Right forelimb (tissue), 1 donor: ENCODE measurements at places on chromosomes 5 and 9.

- no peak for DNase-seq
These were observed 103.1 kb downstream of the ATG10 start for GRCh38 chr5:82074950-82075349.

- no peak for DNase-seq
These were observed 129.8 kb upstream of the IL12B start for GRCh38 chr5:159459951-159460538.

- DNase-seq, result no peak
These were observed 26.0 kb downstream of the DDX4 start for GRCh38 chr5:55763746-55764420.

- DNase-seq, result no peak
These were observed 29.8 kb downstream of the CD274 start for GRCh38 chr9:5479994-5480694.

DNA sequence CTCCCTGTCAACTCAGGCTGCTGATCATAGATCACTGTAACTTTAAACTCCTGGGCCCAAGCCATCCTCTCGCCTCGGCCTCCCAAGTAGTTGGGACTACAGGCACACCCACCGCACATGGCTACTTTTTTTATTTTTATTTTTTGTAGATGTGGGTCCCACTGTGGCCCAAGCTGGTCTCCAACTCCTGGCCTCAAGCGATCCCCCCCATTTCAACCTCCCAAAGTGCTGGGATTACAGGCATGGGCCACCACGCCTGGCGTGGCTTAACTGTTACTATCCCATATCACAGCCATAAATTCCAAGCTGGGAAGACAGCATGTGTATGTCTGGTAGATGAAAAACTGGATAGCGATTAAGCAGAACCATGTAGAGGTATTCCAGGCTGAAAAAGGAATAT lies 1.0 kb downstream of the HDAC3 start:
- DNase-seq, result no peak

DNA sequence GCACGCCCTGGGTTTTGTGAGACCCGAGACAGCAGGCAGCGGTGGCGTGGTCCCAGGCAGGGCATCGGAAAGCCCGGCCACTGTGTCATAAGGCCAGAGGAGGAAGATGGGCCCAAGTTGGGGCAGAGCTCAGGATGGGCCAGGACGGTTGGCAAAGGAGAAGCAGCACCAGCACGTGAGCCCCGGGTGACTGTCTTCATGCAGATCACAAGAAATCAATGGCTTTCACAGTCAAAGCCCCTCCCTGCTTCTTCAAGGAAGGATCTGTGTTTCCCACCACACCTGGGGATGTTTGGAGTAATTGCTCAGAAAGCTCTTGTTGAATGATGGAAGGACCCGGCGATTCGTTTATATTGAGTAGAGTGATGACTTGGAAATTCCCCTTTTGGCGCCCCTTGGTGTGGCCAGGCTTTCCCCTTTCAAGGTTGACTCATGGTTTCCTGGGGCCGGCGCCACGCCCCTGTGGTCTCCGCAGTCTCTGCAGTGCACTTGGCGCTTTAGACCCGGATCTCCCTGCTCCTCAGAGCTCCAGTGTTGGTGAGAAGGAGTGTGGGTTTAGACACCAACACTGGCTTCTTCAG lies 52.1 kb downstream of the IL31RA start:
- no peak for DNase-seq

DNA sequence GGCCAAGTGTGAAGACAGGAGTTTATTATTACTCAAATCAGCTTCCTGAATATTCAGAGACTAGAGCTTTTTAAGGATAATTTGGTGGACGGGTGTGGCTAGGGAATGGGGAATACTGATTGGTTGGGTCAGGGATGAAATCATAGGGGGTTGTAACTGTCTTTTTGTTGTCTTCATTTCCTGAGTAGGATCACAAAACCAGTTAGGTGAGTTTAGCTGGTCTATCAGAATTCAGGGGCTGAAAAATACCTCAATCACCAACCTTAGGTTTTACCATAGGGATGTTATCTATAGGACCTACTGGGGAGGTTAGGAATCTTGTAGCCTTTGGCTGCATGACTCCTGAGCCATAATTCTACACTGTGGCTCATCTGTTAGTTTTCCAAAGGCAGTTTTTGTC lies 235.8 kb downstream of the YTHDC2 start:
- no peak for DNase-seq

DNA sequence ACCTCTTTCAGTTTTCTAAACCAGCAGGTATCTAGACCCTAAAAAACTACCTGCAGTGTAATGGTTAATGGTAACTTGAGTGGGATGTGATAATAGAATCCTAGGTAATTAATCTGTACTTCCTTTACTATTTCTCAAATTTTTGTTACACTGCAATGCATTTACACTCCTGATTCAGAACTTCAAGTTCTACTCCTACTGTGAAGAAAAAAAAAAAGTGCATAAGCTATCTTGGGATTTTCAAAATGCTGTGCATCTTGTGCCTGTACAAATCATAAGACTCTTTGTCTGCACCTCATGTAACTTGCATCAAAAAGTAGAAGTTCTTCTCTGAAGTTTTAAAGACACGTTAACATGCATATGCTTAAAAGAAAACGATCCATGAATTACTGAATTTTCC lies 554.1 kb downstream of the CETN3 start:
- no peak for DNase-seq

DNA sequence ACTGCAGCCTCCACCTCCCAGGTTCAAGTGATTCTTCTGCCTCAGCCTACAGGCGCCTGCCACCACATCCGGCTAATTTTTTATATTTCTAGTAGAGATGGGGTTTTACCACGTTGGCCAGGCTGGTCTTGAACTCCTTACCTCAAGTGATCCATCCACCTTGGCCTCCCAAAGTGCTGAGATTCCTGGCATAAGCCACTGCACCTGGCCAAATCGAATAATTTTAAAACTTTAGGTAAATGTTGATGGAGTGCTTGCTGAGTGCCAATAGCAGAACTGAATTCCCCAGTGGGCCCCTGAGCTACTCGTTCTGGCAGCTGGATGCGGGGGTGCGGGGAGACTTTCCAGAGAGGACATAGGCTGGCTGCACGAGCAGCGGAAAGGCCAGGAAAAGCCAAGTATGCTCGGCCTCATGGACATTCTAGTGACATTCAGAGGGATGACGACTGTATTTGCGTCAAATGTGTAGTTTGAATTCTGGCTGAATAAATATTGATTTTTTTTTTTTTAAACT lies 16.8 kb downstream of the TRAF2 start:
- no peak for DNase-seq

GRCh38 chr5:177538876-177539275 lies 15.5 kb downstream of the FAM193B start:
- no peak for DNase-seq

DNA sequence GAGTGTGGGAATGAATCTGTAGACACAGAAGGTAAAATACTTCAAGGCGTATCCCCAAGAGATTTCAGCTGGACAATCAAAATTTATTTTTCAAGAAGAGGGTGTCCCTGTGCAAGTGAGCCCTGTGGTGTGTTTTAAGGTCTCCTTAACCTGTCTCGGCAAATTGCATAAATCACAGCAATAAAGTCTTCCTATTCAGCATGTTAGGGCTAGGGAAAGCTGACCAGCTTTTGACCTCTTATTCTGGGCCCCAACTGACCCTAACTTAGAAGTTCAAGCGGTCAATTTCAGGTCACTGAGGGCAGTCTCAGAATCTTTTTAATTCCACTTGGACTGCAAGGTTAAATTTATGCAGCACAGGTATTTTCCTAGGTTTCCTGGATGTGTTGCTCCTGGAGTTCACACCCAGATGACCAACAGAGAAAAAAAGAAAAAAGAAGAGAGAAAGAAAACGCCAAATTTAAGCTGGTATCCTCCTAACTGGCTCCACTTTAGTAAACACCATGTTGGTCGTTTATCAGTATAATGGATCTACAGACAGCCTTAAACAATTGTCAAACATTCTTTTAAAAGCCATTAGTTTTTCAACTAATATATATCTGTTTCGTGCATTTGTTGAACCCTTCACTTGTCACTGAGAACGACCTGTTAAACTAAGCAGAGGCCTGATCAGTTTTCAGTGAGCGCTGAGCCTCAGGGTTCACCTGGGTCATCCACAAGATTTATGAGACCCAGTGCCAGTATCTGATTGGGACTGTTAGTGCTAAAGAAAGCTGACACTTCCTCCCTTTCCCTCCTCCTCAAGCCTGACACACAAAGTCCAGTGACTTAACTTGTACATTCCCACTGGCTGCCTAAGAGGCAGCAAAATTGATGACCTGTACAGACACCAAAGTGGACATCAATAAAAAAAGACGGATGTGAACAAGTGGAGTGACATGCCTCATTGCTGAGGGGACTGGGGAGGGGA lies 546.1 kb downstream of the NR2F1-AS1 start:
- no peak for DNase-seq

- DNase-seq, result no peak
These were observed 41.4 kb downstream of the FAM78A start for GRCh38 chr9:131234799-131235479.

DNA sequence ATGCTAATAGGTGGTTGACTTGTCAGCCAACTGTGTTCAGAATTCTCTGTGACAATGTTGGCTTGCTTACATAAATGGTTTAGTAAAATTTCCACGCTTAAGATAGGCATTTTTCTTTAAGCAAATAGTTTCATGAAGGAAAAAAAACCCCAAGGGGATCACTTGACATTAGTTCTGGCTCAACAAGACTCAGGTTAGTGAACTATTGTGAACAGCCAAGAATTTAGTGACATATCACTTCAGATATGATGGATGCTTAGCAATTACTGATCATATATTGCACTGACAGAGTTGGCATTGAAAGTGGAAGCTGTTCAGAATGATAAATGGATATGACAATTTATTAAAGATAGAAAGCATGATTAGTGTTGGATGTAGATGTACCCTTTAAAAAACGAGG lies 218.5 kb downstream of the TMEM232 start:
- no peak for DNase-seq
